ENCODE measurements at places on chromosomes 7 and 10.

DNA sequence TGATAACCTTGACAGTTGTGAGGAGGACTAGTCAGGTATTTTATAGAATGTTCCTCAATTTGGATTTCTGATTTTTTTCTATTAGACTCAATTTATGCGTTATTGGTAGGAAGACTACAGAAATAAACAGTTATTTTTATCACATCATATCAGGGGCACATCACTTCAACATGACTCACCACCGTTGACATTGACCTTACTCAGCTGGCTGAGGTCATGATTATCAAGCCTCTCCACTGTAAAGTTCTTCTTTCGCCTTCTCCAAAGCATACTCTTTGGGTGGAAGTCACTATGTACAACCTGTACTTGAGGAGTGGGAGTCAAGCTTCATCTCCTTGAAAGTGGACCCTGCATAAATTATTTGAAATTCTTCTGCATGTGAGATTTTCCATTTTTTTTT is 194.3 kb upstream of the IGFBP3 start:
- peak; percentile 64 for DNase-seq

DNA sequence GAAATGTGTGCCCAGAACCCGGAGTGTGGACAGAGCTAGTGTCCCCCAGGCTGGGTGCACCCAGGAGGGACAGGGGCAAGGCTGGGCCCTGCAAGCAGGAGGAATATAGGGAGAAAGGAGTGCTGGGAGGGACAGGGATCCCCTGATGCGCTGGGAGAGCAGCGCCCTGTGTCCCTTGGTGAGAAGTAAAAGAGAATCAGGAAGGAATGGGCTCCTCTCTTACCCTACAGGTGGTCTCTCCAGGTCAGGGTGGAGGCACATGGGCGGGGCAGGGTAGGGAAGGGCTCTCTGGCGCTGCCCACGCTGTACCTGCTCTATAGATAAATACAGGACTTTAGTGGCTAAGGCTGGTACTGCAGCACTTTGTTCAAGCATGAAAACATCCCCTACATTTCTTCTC is 753.8 kb downstream of the GRID1 start:
- no peak for DNase-seq

DNA sequence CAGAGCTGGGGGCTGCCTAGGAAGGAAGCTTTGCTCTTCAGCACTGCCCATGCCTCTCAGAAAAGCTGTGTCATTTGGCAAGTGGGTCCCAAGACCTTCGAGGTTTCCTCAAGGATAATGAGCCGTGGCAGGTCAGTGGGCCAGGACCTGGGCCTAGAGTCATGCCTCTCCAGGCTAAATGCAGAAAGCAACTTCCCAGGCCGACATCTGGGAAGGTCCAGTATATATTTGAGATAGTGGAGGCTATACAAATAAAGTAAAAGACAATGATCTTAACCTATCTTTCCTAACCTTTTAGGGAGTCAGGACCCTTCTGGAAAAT is 2.4 kb upstream of the HOXA10 start:
- DNase-seq, result no peak

DNA sequence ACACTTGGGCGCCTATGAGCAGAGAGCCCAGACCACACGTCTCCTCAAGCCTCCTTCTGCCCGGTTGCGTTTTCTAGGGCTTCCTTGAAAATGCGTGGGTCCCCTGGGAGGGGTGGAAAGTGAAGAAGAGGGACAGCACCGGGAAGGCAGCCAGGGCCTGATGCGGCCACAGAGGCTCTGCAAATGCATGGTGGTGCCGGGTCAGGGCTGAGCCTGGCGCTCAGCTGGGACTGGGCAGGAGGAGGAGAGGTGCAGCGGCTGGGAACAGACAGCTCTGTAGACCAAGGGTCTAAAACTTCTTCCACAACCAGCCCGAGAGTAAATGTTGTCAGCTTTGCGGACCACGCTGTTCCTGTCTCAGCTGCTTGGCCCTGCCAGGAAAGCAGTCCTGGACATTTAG is 1.6 kb downstream of the DPYSL4 start:
- DNase-seq, result no peak

GRCh38 chr7:35691827-35692307 is 3.1 kb downstream of the HERPUD2 start:
- no peak for DNase-seq

DNA sequence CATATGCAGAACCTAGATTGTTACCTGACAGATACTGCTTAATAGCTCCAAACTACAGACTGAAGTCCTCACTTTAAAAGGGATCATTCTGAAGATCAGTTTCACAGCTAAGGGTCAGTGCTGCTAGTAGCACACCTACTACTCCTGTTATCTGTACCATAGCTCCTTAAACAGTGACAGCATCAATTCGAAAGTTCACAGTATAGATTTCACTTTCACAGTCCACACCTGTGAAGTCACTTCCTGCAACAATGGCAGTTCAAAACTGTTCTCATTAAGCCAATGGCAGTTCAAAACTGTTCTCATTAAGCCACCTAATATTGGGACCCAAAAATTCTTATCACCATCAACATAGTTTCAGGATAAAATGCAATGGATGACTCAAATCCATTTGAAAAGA is 10.7 kb upstream of the FHIP2A start:
- DNase-seq, result no peak

- peak; percentile 47 for DNase-seq
Measured at GRCh38 chr10:74863551-74863950, 37.2 kb downstream of the KAT6B start.

- DNase-seq, result no peak
Measured at GRCh38 chr7:16412274-16413254, 8.8 kb downstream of the CRPPA start.

DNA sequence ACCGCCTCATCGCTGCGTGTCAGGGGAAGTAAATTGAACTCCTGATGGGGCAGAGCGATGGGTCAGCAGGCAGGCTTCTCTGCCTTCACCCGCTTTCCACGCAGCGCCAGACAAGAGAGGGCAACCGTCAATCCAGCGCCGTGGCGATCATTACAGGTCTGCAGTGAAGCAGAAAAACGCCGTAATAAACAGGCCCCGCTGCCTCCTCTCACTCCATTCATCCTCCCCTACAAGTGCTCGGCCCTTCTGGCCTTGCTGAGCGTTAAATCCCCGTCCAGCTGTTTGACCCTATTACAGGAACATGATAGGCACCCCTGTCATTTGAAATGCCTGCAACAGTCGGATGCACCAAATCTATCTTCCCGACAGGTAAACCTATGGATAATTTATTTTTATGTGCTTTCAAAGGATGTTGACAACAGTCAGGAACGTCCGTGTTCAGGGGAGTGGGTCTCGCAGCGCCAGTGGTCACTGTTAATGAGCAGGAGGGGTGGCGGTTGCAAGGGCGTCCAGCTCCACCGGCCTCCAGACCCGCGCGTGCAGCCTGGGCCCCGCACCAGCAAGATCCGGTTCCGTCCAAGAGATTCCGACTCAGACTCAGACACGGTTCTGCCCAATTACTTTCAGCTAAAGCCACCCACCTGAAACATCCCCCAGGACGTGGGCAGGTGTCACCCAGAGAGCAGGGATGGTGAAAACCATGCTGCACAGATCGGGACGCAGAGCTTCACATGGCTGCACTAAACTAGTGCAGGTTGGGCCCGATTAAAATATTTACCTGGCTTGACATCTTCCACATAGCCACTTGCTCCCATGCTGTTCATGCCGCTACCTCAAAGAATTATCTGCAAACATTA is 508.0 kb upstream of the MGMT start:
- no peak for DNase-seq

DNA sequence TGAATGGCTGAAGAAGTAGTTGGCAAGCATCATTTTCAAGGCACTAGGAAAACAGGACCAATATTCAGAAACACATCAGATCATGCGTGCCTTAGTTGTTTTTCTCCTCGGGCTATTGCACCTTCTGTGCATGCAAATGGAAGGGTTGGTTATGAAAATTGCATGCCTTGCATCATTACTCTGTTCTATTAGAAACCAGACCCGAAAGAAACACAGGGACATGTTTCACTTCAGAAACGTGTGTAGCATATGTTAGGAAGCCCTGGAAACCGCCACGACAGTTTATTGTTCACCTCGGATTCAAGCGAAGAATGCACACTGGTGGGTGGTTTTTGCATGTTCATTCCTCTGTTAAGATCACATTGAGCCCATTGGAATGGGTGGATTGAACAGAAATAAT is 214.7 kb downstream of the FRMD4A start:
- no peak for DNase-seq

DNA sequence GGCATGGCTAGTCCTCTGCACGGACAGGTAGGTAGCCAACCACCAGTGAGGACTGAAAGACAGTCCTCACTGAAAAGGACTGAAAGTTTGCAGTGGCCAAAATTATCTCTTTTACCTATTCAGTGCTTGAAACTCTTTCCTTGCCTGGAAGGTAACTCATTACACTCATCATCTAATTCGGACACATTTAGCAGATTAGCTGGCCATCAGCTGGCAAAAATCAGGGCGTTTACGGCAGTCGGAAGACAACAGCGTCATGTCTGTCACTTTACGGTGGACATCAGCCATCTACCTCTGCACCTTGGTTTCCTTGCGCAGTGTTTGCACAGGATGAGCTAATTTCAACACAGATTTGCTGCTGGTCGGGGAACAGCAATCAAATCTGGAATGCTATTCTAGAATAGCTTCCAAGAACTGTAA is 740 bp downstream of the ANXA7 start:
- DNase-seq, result peak; percentile 62

GRCh38 chr7:33411020-33411419 is 281.7 kb downstream of the BBS9 start:
- DNase-seq, result no peak

GRCh38 chr10:17340144-17340829 is 112.2 kb downstream of the VIM start:
- no peak for DNase-seq

- DNase-seq, result peak; percentile 36
Measured at GRCh38 chr10:73591935-73592699, 975 bp upstream of the USP54 start.

DNA sequence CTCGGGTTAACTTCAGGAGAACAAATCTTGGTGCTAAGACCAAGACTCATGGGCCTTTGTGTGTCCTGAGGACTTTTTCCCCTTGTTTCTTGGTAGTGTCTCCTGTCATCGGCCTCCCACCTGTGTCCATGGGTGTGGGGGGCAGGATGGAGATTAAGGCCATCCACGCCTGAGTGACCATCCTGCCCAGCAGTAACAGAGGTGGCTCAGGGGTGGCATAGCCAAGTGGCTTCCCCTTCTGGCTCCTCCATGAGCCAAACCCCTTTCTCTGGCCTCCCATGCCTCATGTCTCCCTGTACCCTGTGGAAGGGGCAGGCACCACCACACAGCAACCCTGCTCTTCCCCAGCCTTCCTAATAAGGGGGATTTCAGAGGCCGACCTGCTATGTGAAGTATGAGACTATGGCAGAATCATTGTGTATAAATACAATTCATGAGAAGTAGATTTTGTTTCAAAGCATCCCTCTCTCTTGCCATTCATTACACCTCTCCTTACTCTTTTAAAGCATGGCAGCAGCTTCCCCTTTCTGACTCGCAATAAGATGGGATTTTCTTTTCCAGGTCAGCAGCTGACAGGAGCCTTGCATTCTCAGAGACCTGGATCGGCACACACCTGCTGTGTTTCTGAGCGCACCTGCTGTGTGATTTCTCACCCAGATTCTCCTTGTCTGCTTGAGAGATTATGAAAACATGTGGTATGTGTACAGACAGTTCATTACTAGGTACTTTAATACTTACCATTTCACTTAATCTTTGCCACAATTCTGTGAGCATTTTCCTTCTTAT is 102.5 kb downstream of the XPNPEP1 start:
- DNase-seq, result no peak

DNA sequence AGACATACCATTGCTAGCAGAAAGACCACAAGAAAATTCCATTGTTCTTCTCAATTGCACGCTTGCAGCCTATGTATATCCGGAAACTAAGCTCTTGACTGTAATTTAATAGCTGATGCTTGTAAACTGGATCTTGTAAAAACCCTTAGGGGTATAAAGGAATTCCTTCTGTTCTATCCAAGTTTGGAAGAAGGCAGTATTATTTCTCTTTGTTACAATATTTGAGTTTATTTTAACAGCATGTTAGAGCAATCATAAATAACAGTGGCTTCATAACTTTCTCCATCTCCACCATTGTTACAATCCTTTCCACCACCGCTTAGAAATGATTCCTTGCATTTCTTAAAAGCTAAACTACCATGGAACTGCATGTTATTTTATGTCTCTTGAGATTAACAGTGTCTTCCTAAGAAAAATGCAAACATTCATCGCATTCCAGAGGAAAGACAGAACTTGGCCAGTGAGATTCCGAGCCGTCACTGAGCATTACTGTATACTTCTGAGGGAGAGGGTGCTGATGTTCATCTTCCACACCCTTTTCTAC is 92.5 kb downstream of the TRIL start:
- DNase-seq, result no peak

DNA sequence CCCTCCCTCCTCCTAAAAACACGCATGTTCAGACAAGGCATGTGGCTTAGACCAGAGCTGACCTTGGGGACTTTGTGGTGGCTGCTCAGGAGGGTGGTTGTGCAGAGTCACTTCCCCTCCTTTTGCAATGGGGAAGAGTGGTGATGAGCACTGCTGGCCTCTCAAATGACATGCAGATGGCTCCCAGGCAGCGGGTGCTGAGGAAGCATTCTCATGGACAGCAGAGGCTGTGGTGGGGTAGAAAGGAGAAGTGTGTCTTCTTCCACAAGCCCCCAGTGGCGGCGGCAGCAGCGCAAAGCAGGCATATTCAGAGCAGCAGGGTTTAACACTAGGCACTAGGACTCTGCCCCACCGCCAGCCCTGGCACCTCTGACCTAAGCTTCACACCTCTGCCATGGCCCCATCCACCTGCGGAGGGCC is 105.9 kb upstream of the ANLN start:
- no peak for DNase-seq

DNA sequence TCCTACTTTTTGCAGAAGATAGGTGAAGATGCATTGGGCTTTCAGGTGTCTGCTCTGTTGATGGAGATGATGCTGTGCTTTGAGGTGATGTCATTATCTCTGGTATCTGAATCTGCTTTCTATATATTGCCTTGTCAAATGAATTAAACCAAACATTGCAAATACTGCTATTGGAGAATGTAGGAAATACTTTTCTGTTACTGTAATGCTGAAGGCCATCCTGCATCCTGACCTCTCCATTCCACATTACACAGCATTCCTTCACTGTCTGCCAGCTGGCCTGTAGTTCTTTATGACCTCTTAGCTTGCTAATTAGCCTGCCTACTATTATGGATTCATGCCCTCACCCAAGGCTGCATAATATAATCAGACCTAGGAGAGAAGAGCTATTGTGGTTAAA is 73.2 kb downstream of the VCL start:
- peak; percentile 70 for DNase-seq

- no peak for DNase-seq
Measured at GRCh38 chr7:41875513-41875912, 172.6 kb upstream of the INHBA start.

GRCh38 chr7:135929249-135929648 is 47.9 kb downstream of the MTPN start:
- no peak for DNase-seq
